ENCODE measurements at places on chromosomes 5 and 9.

DNA sequence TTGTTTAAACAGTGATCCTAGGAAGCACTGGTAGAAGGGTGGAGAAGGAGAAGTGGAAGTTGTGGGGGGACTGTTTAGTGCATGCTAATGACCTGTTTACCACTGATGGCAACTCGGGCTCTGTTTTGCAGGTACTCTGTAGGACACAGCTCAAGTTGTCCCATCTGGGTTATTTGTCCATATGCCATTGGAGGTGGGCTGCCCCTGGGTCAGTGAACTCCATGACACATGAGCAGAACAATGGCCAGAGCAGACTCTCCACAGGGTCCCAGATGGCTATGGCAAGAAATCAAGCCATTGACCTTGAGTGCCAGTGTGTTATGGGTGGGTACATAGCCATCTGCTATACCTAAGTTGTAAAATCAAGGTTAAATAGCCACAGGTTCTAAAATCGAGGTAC, 175.9 kb downstream of the GAS1 start:
- DNase-seq = no peak

- DNase-seq = no peak
Measured at GRCh38 chr5:139647506-139648204, 494 bp upstream of the CXXC5 start.

- DNase-seq = no peak
Measured at GRCh38 chr9:93292664-93293328, 108.9 kb downstream of the WNK2 start.

GRCh38 chr5:133298447-133298846, 246.6 kb downstream of the HSPA4 start:
- DNase-seq = no peak

- no peak for DNase-seq
Measured at GRCh38 chr5:109267283-109267682, 142.5 kb downstream of the PJA2 start.

DNA sequence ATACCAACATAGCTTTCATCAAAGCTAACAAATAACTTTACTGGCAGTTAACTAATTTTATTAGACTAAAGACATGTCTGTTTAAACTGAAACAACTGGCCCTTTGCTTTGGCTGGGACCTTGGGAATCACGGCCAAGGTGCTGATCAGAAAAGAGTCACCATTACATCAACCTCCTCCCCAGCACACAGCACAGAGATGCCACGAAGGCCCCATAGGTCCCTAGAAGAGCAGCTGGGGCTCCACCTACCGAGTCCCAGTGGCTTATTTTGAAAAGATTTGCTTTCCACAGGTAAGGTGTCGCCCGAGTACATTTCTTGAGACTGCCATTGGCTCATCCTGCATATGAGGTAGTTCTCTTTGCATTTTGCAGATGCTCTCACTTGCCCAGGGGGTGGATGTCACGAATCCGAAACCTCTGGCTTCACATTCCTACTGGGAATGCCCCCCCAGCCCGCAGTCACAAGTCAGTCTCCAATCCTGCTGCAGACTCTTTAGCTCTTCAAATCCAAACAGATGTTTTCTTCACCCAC, 18.8 kb upstream of the HSD17B3 start:
- DNase-seq = no peak

- no peak for DNase-seq
Measured at GRCh38 chr9:35689542-35690293, at the start of gene TPM2. Gene TPM2 (minus strand): TSS chr9:35689925. CDS start chr9:35689817, 108 bp downstream.

DNA sequence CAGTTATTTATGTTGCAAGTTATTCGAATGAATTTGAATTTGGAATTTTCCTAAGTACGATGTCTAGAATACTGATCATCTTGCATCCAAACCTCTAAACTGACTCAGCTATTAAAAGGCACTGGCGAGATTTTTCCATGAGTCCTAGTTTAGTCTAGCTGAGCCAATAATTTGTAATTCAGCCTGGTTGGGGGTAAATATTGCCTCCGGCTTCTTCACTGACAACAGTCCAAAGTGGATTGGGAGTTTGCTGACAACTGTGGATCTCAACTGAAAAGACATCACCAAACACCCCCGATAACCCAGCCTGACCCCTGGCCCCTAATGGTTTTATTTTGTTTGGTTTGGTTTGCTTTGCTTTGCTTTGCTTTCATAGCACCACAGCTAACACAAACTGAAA, 189.8 kb upstream of the DAPK1 start:
- no peak for DNase-seq

GRCh38 chr9:109238125-109238524, 71.1 kb upstream of the FRRS1L start:
- no peak for DNase-seq

- no peak for DNase-seq
Measured at GRCh38 chr5:165714598-165714997, 2209.2 kb downstream of the MAT2B start.

- DNase-seq = no peak
Measured at GRCh38 chr5:7886849-7887475, 18.0 kb downstream of the MTRR start.

DNA sequence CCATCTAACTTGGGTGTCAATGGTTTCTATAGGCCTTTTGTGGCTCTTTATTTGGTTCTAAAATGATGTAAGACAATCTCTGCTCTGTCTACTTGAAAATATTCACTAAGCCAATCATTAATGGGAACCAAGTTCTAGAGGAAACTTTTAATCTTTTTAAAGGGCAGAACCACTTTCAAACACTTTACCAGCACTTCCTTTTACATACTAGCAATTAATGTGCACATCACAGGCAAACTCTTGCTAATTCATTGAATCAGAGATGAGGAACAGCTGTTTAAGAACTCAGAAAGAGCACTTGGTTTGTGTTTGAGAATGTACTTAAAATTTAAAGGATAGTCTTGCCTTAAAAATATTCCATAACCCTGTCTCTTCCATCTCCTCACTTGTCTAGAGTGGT, 83.4 kb downstream of the PAPPA start:
- DNase-seq = no peak

GRCh38 chr5:109805883-109806282, 116.2 kb downstream of the MAN2A1 start:
- DNase-seq = no peak

Data from GM12878 (cell line).